ENCODE measurements at places on chromosomes 13 and 19.

DNA sequence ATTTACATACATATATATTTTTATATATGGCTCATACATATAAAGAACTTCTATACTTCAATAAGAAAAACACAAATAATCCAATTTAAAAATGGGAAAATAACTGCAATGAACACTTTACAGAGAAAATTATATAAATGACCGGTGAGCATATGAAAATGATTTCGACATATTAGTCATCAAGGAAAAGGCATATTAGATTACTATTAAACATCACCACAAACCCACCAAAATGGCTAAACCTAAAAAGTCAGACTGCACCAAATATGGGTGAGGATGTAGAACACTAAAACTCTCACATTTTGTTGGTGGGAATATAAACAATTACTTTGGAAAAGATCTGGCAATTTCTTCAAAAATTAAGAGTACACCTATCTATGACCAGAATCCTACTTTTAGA is 316.2 kb downstream of the ENOX1 start:
- no peak for DNase-seq

DNA sequence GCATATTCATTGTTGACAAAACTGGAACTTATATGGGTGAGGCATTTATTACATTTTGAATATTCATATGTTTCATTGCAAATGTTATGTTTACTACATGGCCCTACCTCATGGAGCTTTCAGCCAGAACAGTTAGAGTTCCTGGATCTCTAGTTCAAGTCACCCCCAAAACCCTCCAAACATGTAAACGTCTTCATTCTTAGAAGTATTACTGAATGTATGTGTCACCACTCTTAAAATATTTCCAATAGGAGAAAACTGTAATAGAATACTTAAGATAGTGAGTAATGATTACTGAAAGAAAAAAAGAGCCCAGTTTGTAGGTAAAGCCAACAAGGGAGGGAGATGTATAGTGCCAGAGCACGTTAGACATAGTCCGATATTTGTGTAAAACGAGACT is 23.5 kb downstream of the URI1 start:
- DNase-seq: no peak

- DNase-seq: no peak
These were observed 585 bp downstream of the MAP1S start for GRCh38 chr19:17719730-17720400.

GRCh38 chr19:32622002-32622401 is 41.0 kb downstream of the PDCD5 start:
- DNase-seq: no peak

DNA sequence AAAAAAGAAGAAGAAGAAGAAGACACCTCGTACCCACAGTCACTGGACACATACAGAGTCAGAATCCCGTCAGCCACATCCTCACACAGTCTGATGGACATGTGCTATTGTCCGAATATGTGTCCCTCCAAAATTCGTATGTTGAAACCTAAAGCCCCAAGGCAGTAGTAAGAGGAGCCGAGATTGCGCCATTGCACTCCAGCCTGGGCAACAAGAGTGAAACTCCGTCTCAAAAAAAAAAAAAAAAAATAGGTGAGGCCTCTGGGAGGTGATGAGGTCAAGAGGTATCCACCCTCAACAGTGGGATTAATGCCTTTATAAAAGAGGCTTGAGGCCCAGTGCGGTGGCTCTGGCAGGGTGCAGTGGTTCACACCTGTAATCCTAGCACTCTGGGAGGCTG is 2.6 kb upstream of the DENND1C start:
- DNase-seq: no peak

- no peak for DNase-seq
These were observed 498 bp downstream of the PROZ start for GRCh38 chr13:113158946-113159345.

DNA sequence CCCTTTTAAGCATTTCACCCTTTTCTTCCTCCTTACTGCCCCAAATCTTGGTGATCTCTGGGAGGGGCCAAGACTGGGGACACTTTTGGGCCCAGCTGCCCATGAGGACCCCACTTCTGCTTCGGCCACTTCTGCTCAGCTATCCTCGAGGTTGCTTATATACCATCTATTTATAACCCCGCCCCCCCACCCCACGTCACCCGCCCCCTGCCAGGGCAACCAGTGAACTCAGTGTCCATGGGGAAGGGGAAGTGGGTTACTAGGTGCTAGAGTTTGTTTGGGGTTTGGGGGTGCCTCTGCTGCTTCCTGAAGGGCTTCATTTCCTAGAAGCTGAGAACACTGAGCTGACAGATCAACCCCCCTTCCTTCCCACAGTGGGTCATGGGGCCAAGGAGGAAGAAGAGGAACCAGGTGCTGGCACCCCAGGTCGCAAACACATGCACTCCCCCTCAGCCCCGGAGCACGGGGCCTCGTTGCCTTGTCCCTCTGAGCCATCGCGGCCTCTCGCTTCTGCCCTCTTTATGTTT is 6.1 kb upstream of the ADGRE5 start:
- peak; percentile 98 for DNase-seq

DNA sequence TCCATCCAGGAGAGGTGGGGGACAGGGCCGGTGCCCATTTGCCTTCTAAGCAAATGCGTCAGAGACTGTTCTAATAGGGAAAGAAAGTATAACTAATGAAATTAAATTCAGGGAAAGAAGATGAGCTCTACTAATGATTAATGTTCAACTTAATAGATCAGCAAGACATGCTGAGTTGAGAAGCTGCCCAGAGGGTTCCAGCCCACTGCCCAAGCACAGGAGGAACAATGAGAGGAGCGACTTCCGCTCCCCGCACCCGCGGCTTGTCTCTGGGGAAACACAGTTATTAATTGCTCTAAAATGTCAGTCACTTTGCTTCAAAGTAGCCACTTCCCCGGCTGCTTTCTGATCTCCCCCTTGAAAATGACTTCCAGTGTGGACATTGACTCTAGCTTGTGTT is 331.3 kb downstream of the UQCRFS1 start:
- DNase-seq: no peak

GRCh38 chr19:38551450-38551813 is 66.3 kb downstream of the MAP4K1 start:
- DNase-seq: peak; percentile 16

DNA sequence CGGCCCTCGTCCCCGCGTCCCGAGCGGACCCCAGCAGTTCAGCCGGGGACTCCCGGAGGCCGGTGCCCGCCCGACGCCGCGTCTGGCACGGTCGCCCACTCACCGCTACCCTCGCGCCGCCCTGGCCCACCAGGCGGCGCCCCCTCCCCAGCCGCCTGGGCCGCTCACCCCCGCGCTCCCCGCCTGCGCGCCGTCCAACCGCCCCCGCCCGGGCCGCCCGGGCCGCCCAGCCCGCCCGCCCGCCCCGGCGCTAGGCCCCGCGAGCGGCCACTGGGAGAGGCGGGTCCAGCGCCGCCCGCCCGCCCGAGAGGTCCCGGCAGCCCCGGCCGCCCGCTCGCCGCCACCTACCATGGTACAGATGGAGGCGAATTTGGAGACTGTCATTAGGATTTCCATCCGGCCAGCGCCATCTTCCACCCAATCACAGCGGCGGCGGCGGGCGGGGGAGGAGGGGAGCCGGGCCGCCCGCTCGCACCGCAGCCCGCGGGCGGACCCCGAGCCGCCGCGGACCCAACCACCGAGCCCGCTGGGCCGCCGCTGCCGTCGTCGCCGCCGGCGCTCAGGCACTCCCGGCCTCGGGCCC is at the start of gene USP12:
Gene USP12, minus strand, starts transcription at position 568 of the 583 bp plus-strand sequence. Its CDS starts 172 bp downstream, at position 396.
- DNase-seq: no peak
